Fibroblast of upper back skin (primary cell): ENCODE measurements at places on chromosomes 13 and 19.

DNA sequence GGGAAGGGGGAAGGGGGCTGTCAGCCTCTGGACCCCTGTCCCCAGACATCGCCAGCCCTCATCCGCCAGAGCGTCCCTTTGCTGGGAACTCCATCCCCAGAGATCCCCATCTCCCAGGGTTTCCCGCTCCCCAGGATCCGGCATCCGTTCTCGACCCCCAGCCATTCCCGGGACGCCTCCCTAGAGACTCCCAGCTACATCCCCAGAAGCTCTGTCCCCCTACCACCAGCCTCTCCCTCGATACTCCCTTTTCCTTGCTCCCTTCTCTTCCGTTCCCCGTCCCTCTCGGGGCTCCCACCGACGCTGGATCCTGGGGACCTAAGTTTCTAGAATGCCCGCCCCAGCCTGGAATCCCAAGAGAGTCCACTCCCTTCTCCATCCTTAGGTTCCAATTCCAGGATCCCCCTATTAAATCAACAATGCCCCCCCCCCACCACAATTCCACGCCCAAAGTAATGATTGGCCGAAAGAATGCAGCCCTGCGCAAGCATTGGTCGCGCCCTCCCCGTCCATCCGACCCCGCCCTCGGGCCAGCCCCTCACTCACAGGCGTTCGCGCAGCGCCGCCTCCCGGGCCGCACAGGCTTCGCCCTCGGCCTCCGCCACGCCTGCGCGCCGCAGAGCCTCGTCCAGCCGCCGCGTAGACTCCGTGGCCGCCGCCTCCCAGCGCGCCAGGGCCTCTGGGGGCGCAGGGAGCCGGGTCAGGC is 3.2 kb downstream of the CCDC194 start:
- DNase-seq: peak; percentile 90

- DNase-seq: no peak
Observed at GRCh38 chr13:48831248-48831647, 144.5 kb upstream of the FNDC3A start.

DNA sequence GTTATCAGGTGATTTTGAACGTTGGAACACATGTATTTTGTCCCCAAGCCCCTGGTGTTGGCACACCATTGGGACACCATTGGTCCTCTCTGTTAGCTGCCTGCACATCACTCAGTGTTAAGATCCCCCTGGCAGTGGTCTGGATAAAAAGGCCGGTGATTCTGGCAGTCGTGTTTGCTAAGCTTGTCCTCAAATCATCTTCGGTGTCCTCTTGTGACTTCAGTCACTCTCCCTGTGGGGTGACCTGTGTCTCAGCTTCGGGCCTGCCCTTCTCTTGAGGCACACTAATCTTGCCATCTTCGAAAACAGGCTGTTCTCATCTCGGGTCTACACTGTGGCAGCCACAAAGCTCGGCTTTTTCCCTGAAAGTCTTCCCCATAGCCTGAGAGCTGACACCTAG is 127.1 kb downstream of the ZIC5 start:
- DNase-seq: no peak

- DNase-seq: no peak
Observed at GRCh38 chr19:14528419-14529253, 758 bp upstream of the TECR start.

- no peak for DNase-seq
Observed at GRCh38 chr19:35669974-35670373, 3.7 kb downstream of the UPK1A start.

GRCh38 chr19:57947088-57947418 is 453 bp downstream of the ZNF256 start:
- DNase-seq: no peak

- DNase-seq: no peak
Observed at GRCh38 chr13:112900691-112901091, 68.3 kb upstream of the MCF2L start.

DNA sequence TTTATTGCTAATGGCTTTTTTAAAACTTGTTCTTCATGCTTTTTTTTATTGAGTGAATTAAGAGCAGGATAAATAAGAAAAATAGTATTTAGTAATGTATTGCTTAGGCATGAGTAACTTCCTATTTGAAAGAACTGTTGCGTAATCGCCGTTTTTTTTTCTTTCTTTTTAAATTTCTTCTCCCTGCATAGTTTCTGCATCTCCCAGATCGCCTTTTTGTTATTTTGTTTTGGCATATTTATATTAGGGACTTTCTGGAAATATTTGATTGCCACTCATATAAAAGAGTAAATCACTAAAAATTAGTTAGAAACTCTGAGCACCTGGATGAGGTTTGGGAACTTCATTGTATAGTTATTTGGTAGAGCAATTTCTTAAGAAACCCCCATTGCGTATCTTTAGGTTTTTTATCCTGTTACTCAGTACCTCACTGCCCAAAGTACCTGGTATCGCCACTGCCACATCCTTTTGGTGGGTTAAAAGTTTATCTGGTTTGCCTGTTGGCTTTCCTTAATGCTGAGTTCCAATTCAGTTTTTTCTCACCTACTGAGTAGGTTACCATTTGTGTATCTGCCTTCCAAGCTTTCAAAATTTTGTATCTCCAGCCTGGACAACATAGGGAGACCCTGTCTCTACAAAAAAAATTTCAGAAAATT is 36.2 kb upstream of the LPAR6 start:
- DNase-seq: peak; percentile 62

- DNase-seq: peak; percentile 72
Observed at GRCh38 chr19:18304458-18305310, 18.2 kb downstream of the LSM4 start.

DNA sequence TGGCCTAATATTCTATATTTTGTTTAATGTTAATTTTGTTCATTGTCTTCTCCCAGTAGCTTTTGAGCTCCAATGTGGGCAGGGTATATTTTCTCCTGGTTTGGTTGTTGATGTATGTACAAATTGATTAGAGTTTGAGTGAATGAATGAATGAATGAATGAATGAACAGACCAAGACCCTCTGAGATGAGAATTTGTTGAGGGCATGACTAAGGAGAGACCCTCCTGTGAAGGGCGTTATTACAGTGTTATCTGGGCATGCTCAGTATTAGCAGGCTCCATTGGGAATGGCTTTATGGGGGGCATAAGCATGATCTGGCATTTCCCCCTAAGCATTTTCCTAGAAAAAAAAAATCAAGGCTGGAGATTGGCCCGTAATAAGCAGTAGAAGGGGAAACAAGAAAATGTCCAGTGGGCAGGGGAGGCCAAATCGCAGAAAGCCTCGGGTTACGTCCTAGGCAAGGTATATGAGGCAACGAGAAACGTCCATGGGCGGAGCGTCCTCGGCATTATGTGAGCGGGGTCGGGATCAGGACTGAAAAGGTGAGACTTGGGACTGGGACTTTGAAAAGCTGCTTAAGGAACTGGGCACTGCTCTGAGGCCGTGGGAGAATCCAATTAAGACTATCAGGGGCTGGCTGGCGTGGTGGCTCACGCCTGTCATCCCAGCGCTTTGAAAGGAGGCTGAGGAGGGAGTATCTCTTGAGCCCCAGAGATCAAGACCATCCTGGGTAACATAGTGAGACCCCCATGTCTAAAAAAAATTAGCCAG is 904 bp upstream of the ARHGAP33 start:
- DNase-seq: no peak

DNA sequence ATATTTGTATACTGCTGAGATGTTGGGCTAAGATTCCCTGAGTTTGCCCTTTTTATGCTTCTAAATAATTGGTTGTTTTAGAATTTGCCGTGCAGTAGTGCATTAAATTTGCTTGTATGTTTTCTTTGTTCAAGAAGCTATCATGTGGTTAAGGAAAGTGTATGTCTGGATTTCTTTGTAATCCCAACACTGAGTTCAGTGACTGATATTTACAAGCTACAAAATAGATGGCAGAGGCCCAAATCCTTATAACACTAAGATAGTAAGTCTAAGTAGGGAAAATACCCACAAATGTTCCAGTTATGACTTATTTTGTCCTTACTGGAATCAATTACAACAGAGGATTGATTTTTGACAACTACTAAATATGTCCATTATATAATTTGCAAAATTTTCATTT is 435.0 kb upstream of the KLF12 start:
- DNase-seq: no peak

DNA sequence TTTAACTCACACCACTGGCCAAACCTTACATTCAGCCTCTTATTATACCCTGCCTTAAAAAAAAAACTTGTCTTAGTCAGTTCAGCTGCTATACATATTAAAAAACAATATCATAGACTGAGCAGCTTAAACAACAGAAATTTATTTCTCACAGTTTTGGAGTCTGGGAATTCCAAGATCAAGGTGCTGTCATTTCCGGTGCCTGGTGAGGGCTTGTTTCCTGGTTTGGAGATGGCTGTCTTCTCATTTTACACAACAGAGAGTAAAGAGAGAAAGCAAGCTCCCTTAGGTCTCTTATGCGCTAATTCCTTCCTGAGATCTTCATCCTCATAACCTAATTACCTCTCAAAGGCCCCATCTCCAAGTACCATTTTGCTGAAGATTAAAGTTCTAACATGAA is 769.2 kb downstream of the DIAPH3 start:
- DNase-seq: no peak

- no peak for DNase-seq
Observed at GRCh38 chr13:23909606-23910005, 12.3 kb upstream of the C1QTNF9B start.

- DNase-seq: no peak
Observed at GRCh38 chr13:24217601-24218281, 57.2 kb downstream of the SPATA13 start.

GRCh38 chr13:33312150-33312860 is 26.8 kb upstream of the STARD13 start:
- peak; percentile 42 for DNase-seq

- DNase-seq: no peak
Observed at GRCh38 chr13:66790861-66791260, 439.3 kb downstream of the PCDH9 start.

DNA sequence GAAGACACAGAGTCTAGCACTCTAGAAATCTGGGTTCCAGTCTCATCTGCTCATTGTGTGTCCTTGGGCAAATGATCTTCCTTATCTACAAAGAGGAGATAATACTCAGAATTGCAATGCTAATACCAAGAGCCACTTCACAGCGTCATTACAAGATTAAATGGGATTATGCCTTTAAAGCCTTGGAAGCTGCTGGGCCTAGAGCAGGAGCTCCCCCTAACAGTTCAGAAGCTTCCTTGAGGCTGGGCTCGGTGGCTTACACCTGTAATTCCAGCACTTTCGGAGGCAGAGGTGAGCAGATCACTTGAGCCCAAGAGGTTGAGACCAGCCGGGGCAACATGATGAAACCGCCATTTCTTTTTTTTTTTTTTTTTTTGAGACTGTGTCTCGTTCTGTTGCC is 27.6 kb downstream of the AP2S1 start:
- DNase-seq: no peak

- DNase-seq: peak; percentile 82
Observed at GRCh38 chr19:48415395-48415794, 21.9 kb downstream of the GRIN2D start.

GRCh38 chr13:106560821-106561220 is 7.1 kb downstream of the ARGLU1 start:
- DNase-seq: no peak

DNA sequence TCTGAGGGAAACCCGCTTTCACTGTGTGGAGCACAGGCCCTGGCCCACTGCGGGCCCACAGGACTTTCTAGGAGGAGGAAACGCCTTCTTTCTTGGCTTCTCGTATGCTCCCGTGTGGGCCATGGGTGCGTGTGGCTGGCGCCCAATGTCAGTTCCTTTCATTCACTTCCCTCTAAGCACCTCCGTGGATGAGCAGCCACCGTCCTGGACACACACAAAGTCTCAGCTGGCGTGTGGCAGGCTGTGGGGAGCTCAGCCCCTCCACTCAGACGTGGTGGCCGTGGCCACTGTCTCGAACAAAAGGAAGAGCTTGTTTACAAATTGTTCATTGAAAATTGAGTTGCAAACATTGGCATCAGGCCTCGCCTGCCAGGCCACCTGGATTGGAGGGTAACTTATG is 240.0 kb upstream of the SGCG start:
- DNase-seq: no peak

GRCh38 chr19:48481846-48482639 is 12.9 kb downstream of the CYTH2 start:
- peak; percentile 43 for DNase-seq

DNA sequence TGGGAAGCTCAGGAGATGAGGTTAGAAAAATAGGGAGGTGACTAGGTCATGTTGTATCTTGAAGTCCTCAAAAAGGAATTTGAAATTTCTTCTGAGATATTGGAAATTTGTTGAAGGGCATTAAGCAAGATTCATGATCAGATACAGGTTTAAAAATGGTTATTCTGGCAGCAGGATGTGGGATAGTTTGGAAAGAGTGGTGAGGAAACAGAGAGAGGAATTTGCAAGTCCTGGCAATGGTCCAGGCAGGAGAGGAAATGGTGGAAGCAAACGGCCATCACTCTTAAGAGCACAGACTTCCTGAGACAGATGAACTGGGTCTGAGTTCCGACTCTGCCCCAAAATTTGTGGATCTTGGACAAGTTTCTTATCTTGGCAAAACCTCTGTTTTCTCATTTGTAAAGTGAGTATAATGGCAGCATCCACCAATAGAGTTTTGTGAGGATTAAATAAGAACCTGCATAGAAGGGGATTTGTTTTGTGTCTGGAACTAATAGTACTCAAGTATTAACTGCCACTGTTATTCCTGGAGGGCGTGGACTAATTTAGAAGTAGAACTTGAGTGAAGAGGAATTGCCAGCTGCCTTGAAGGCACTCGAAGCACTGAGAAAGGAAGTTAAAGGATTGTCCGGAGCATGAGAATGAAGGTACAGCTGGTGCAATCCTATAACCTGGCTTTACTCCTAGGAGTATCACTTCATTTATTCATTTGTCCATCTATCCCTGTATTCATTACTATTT is 99.6 kb downstream of the CCNA1 start:
- DNase-seq: peak; percentile 89

DNA sequence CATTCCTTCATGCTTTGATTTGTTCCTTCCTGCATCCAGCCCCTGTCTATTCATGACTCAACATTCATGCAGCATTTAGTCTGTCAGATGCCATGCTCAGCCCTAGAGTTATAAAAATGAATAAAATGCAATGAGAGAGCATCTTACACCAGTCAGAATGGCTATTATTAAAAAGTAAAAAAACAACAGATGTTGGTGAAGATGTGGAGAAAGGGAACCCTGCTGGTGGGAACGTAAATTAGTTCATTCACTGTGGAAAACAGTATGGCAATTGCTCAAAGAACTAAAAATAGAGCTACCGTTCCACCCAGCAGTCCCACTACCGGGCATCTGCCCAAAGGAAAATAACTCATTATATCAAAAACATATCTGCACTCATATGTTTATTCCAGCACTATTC is 70.0 kb upstream of the GTF3A start:
- DNase-seq: peak; percentile 21

DNA sequence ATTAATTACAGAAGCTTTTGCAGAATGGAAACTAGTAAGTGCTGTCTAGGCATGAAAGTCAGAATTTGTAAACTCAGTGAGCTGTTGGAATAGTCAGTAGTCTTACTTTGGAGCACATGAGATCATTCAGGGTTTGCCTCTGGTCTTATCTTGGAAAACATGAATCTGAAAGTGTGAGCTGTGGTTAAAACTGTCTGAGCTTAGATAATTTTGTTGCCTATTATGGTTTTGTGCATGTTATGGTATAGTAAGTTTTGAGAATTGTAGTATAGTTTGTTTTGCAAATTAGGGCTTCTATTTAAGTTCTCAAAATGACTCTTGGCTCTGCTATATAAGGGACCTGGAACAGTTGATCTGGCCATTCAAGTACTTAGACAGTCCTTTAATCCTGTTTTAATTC is 53.7 kb upstream of the TRPC4 start:
- no peak for DNase-seq
